ENCODE measurements at places on chromosomes 2 and 18.

DNA sequence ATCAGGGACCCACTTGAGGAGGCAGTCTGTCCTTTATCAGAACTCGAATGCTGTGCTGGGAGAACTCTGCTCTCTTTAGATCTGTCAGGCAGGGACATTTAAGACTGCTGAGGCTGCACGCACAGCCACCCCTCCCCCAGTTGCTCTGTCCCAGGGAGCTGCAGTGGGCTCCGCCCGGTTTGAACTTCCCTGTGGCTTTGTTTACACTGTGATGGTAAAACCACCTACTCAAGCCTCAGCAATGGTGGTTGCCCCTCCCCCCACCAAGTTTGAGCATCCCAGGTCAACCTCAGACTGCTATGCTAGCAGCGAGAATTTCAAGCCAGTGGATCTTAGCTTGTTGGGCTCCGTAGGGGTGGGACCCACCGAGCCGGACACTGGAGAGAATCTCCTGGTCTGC lies 11.8 kb upstream of the LHCGR start:
- DNase-seq = no peak

DNA sequence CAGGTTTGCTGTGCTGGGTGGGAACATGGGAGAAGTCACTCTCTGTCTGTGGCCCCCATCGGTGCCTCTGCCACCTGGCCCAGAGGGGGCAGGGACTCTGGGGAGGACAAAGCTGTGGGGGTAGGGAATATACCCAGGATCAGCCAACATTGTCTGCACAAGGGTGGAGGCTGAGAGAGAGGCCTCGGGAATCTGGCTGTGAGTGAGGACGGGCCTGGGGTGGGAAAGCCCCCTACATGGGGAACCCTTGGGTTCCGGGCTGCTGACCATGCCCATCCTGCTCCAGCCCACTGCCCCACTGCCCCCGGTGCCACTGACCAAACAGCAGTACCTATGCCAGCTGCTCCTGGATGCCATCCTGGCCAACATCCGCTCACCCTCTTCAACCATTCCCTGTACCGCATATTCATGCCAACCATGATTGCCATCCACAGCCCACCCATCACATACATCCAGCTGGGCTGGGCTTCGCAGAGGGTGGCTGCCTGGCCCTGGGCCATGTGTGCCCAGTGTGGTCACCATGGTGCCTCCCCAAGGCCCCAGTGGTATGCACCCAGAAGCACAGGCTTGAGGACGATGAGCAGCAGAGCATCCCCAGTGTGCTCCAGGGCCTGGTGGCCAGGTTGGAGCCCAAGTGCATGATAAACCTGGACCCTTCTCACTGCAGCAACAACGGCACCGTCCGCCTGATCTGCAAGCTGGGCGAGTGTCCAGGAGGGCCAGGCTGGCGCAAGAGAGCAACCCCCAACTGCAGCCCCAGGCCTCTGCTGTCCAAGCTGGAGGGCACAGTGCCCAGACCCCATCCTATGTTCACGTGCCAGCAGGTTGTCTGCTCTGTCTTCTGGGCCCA lies 6.9 kb upstream of the POTEF start:
- DNase-seq = no peak

DNA sequence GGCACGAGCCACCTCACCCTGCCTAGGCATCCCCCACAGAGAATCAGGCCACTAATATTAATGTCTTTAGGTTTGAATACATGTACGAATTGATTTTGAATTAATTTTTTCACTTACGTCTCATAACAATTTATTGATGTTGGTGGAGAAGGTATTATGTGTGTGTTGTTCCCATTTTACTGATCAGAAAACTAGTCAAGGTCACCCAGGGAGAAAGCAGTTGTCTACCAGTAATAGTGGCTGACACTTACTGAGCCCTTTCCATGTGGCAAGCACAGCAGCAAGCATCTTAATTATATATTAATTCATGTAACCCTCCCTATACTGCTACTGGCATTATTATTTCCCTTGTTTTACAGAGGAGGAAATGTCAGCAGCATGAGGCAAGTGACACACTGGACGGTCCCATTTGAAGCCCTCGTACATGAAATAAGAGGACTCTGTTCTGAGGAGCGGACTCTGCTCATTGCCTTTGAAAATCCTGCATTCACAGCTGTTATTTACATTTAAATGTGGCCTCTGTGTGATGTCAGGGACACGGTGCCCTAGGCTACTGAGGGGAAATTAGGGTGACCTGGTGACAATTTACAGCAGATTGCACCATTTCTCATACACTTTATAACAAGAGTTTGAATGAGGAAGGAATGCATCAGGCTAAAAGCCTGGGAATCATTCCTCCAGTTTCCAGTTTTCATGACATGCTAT lies 30.9 kb upstream of the KCNE4 start:
- no peak for DNase-seq

GRCh38 chr18:11654736-11655605 lies 34.1 kb upstream of the GNAL start:
- DNase-seq = no peak

- DNase-seq = no peak
Observed at GRCh38 chr2:226837334-226837733, 1.5 kb downstream of the RHBDD1 start.

DNA sequence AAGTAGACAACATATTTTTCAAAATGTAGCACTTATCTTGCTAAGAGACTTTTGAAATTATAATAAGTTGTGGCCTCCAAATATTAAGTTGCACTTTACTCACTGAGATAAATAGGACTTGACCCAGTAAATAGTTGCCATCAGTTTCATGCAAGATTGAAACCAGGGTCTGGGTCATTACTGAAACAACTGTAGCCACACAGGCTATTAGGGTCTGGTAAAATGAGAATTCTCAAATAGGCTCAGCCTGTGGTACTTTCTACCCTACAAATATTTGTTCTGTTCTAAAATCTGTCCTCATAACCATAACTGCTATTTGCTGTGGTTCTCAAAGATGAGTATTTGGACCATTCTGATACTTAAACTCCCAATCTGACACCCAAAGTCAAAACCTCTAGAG lies 115.4 kb upstream of the STK17B start:
- DNase-seq = no peak

GRCh38 chr2:131656816-131657633 lies 129.3 kb downstream of the CCDC74A start:
- DNase-seq = no peak

DNA sequence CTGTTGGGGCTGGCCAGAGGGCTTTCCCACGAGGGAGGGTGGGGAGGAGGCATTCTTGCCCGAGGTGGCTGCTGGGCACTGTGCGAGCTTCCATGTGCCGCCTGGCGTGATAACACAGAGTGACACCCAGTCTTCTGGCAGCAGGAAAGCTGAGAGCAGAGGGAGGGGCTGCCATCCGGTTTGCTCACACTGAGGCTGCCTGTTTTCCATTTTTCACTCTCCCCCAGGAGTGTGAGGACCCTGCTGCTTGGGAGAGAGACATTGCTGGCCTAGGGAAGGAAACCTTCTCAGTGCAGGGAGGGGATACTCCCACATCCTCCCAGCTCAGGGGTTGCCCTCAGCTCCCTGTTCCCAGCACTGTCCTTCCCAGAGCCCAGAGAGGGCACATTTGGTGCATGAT lies 73.1 kb downstream of the INHBB start:
- DNase-seq = no peak

DNA sequence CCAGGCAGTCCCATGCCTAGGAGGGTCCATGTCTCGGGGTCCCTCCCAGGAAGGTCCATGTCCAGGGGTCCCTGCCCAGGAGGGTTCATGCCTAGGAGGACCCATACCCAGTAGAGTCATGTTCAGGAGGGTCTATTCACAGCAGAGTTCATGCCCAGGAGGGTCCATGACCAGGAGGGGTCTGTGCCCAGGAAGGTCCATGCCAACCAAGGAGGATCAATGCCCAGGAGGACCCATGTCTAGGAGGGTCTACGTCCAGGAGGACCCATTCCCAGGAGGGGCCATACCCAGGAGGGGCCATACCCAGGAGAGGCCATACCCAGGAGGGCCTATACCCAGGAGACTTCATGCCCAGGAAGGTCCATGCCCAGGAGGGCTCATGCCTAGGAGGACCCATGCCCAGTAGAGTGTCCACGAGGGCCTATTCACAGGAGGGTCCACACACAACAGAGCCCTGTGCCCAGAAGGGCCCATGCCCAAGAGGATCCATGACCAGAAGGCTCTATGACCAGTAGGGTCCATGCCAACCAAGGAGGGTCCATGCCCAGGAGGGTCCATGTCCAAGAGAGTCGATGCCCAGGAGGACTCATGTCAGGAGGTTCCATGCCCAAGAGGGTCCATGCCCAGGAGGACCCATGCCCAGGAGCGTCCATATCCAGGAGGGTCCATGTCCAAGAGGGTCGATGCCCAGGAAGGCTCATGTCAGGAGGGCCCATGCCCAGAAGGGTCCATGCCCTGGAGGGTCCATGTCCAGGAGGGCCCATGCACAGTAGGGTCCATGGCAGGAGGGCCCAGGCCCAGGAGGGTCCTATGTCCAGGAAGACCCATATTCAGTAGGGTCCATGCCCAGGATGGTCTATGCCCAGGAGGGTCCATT lies 10.1 kb downstream of the GPR35 start:
- DNase-seq = no peak

DNA sequence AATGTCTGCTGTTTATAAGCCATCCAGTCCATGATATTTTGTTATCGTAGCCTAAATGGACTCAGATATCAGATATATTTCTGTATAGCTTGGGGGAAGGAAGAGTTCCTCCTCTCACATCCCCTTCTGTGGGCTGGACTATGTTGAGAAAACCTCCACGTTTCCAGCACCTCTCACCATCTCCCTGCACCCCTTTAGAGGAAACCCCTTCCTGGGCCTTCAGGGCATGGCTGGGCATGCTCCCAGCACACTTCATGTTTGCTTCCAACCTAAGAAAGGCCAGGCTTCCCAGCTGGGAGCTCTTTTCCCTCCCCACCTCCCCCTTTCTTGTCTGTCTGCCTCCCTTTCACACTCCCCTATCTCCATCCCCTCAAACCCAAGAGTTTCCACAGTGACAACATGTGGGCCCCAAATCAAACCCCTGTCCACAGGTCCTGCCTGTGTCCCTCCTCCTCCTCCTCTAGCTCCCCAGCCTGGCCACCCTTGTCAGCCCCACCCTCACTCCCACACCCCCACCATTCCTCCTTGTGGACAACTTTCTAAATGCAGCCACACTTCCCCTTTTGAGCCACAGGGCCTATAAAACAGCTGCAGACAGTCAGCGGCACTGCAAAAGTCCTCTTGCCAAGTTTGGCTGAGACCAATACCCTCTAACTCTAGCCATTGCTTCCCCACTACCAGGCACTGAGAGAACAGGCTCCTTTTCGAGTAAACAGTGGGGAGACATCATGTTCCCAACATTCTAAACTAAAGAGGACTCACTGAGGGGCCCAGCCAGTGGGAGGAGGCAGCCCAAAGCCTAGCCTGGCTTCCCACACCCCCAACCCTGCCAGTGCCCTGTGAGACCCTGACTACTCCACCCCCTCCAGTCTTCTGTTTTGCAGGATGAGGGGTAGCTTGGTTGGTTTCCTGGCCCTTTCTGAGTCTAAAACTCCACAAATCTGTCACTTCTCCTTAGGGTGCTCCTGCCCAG lies 120.5 kb downstream of the ZFP36L2 start:
- DNase-seq = no peak

GRCh38 chr2:75632091-75632701 lies 14.4 kb upstream of the MRPL19 start:
- no peak for DNase-seq

GRCh38 chr18:59885579-59886163 lies 14.1 kb upstream of the PMAIP1 start:
- no peak for DNase-seq

GRCh38 chr2:118856978-118857676 lies 9.7 kb upstream of the EN1 start:
- DNase-seq = no peak

- peak; percentile 59 for DNase-seq
Observed at GRCh38 chr2:199842631-199843395, 8.2 kb downstream of the FTCDNL1 start.

- no peak for DNase-seq
Observed at GRCh38 chr2:9422321-9423099, 818 bp downstream of the ITGB1BP1 start.

- DNase-seq = peak; percentile 66
Observed at GRCh38 chr18:10060469-10060782, 146.6 kb downstream of the VAPA start.

DNA sequence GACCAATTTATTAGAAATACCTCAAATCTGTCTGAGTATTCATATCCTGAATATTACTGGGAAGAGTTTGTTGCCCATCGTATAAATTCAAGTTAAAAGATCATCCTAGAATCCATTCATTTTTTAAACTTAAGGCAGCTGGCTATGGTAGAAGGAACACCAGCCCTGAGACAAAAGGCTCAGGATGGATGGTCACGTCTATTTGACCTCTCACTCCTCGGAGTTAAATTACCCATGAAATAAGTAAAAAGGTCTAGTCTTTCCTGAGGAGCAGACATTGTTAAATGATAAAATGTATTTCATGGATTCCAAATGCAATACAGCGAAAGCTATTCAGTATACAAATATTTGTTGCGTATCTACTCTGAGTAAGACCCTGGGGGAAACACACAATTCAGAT lies 826.0 kb upstream of the LRATD1 start:
- DNase-seq = no peak

Measured in skin of body (tissue), 3 donors.